ENCODE measurements at places on chromosomes 3 and 15.

GRCh38 chr3:134511500-134511899 lies 25.6 kb downstream of the CEP63 start:
- DNase-seq, result no peak

DNA sequence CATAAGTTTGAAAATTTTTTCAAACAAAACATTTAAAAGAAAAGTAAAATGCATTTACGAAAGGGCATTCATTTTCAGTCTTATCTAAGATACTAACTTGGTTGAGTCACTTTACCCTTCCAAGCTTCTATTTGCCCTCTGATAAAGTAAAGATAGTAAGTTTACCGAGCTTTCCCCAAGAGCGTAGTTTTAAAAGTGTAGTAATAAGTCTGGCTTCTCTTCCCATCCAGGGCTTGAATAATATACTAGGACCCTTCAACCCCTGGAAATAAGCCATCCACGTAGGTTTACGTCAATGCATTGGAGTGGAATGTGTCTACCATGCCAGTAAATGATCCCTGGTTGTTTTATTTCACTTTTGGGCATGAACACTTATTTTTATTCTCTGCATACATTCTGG lies 608.3 kb downstream of the NTRK3 start:
- no peak for DNase-seq

GRCh38 chr3:188283347-188283746 lies 129.4 kb downstream of the LPP start:
- no peak for DNase-seq

DNA sequence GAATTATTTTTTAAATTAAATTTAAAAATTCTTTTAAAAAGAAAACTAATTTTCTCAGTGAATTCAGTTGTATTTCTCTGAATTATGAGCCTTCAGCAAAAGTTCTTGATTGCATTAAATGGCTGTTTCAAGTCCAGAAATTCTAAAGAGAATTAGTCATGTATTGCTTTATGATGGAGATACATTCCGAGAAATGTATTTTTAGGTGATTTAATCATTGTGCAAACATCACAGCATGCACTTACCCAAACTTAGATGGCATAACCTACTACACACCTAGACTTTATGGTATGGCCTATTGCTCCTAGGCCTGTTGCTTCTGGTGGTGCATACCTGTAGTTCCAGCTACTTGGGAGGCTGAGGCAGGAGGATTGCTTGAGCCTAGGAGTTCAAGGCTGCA lies 44.3 kb upstream of the GCNT3 start:
- DNase-seq, result no peak

GRCh38 chr3:195577645-195578177 lies 6.0 kb downstream of the APOD start:
- no peak for DNase-seq

- DNase-seq, result no peak
These were observed 65.9 kb downstream of the SYN2 start for GRCh38 chr3:12070098-12070497.

- DNase-seq, result no peak
These were observed 76.6 kb downstream of the RPL39L start for GRCh38 chr3:187062526-187063177.

- no peak for DNase-seq
These were observed 819.7 kb upstream of the ALCAM start for GRCh38 chr3:104547031-104547430.

- DNase-seq, result no peak
These were observed 748.6 kb upstream of the GBE1 start for GRCh38 chr3:82509951-82510603.

- no peak for DNase-seq
These were observed 1.5 kb upstream of the OR4F15 start for GRCh38 chr15:101810456-101810855.

DNA sequence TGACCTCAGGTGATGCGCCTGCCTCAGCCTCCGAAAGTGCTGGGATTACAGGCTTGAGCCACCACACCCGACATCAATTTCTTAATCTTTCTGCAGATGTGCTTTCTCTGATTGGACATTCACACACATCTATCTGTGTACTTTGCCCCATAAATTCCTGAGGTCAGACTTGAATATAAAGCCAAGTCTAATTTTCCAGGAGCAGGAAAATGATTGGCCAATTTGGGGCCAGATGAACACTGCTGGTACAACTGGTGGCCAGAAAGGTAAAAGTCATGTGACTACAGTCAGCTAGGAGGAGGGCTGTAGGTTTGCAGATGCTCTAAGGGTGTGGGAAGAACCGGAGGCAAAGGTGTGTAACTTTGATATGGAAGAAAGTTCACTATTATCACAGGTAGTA lies 3.2 kb upstream of the RAD51 start:
- DNase-seq, result no peak

DNA sequence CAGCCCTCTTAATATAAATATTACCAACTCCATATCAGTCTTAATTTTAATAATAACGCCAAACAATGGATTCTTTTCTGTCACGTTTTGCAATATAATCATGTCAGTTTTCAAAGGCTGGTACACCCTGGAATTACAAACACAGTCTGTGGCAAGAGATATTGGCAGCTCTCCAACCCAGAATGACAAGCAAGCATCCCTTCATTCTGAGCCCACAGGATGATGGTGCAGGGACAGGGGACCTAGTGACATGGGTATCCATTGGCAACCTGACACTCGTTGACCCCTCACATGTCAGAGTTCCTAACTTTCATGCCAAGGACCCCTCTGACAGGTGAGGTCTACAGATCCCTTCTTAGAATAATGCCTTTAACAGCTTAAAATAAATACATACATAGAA lies 154.5 kb upstream of the TSC22D2 start:
- no peak for DNase-seq

DNA sequence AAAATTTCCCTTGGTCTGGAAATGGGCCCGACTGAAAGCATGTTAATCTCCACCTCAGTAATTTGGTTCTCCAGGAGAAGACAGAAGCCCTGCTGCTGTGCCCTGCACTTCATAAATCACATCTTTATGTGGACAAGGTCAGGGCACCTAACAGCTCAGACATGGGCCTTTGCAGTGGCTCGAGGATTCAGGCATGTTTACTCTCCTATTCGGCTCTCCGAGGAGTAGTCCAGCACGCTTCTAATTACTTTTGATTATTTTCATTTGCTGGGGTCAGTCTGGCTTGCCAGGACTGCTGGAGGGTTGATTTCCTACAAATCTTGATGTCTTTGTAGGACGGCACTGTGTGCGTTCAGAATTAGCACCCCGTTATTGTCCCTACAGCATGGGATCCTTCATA lies 511.2 kb downstream of the MECOM start:
- peak; percentile 41 for DNase-seq

DNA sequence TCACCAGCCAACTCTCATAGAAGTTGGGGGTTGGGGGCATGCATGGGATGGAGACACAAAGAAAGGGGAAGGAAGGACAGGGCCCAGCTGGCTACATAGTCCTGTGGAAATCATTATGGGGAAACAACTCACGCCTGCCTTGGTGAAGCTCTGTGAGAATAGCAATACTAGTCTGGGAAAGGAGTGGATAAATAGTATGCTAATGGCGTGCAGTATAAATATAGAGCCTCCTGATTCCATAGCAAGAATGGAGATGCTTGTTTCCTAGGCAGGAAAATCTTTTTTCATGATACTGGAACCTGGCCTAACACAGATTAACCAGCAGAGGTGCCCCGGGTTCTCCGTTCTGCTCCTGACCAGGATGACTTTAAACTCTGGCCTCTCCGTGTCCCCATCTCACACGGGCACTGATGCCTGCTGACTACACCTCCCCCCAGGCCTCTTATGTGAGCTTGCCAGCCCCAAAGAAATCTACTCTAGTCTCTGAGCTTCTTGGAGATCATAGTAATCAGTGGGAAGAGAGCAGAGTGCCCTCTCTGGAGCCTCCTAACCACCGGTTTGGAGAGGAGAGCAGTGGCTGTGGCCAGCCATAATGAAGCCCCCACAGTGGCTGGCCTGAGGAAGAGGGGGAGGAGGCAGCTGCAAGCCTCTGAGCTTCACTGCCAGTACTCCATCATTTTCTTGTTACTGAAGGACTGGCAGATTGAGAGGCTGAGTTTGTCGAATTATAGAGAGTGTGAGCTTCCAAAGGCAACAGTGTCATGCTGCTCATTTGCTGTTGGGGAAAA lies 355.0 kb upstream of the SEMA6D start:
- no peak for DNase-seq

GRCh38 chr3:31096661-31097395 lies 202.4 kb upstream of the GADL1 start:
- DNase-seq, result no peak

DNA sequence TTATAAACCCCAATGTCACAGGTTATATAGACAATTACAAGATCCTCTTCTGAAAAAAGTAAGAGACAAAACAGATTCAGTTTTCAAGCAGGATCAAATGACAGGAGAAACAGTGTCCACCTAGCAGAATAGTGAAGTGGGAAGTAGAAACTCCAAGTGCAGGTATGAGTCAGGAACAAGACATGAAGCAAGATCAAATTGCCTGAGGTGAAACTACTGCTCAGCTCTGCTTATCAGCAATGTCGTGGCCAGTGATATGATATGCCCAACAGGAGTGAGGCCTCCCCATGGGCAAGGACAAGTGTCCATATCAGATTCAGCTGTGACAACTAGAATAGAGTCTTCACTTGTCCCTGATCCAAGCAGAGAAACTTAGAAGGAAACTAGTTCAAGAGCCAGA lies 100.0 kb downstream of the ZMAT3 start:
- no peak for DNase-seq

GRCh38 chr3:77605865-77606264 lies 566.0 kb downstream of the ROBO2 start:
- no peak for DNase-seq

GRCh38 chr15:34027606-34028005 lies 11.4 kb downstream of the AVEN start:
- no peak for DNase-seq

- no peak for DNase-seq
These were observed 425.2 kb downstream of the ZBTB20 start for GRCh38 chr3:114721864-114722263.

GRCh38 chr3:64410226-64410625 lies 185.0 kb upstream of the PRICKLE2 start:
- DNase-seq, result no peak

GRCh38 chr3:14266361-14266760 lies 87.7 kb downstream of the LSM3 start:
- no peak for DNase-seq

DNA sequence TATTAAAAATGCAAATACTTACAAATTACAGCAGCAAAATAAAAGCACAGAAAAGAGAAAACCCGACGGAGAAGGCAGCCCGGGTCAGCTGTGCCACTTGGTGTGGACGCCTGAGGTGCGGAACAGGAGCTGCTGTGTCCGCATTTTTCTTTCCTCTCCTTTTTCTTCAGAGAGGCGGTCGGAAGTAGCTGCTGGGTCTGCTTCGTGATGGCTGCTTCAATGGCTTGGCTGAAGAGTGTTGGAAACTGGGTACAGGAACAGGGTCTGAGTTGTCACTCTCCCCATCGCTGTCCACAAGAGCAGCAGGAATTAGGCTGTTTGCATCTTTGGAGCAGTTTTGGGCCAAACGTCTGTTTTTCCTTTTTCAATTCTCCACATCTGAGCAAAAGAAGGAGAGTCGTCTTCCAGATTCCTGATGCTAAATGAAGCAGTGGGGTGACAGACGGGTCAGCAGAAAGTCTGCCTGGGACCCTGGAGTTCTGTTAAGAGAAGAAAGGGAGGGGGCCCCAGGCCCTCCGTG lies 53.5 kb upstream of the ARL8B start:
- no peak for DNase-seq

DNA sequence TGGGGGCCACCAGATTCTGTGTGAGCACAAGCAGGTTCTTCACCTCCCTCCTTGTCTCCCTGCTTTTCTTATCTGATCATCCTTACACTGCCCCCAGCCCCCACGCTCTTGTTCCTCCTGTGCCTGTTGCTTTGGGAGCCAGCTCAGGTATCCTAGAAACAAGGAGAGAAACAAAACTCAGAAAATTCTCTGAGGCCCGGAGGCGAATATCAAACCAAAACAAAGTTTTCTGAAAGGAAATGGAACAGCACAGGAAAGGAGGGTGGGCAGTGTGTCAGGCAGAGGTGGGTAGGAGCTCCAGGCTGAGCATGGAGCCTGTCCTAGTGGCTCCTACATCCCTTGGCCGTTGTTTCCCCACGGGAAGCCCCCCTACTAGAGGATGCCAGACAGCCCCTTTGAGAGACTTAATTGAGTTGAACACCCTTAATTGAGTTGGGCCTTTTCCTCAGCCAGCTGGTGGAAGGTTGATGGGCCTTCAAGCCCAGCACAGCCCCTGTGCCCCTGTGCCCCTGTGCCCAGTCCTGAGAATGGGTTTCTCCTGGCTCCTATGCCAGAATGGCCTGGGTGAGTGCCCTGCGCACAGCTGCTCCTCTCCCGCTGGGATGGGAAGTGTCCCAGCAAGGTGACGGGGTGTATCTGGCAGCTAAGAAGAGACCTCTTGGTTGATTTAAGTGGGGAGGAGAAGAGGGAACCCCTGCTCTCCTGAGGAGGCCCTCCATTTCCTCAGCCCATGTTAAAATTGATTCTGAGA lies 22.8 kb upstream of the JMJD7 start:
- DNase-seq, result no peak

GRCh38 chr3:15660055-15660935 lies 58.8 kb downstream of the BTD start:
- DNase-seq, result no peak

DNA sequence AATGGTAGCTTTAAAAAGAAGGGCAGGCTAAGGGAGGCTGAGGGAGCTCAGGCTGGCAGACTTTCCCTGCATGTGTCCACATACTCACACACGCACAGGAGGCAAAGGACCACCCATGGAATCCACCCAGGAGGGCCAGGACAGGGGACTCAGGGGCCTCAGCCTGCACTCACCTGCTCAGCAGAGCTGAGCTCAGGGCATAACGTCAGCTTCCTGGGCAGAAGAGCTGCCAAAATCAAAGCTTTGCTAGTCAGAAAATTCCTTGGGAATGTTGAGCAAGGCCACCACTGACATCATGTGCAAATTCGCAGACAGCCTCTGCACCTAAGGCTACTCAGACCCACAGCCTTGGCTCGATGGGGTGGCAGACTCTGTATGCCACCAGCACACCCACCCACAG lies 16.4 kb upstream of the ALAS1 start:
- no peak for DNase-seq

- DNase-seq, result no peak
These were observed 4.9 kb downstream of the PLOD2 start for GRCh38 chr3:146156095-146156494.

DNA sequence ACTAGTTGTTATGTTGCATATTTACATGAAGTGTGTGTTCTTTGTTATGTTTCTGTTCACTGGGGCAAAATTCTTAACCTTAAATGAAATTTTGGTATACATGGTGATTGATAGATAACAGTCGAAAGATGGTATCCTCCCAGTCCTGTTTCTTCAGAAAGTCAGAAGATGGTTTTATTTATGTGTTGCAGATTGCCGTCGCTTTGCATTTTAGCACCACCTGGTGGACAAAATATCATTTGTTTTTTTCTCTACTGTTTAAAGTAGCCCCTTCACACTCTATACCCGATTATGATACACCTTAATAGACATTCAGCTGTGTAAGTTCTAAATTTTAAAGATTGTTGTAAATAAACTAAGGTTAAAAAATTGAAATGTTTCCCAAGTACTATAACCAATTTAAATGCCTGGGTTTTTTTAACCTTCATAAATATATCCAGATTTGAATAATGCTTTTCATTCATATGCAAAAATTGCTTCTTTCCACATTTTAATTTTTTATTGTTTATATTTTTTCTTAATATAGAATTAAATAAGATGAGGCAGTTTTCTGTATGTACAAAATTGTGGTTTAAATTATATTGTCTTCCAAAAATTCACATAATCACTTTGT lies 152.2 kb downstream of the ALCAM start:
- peak; percentile 36 for DNase-seq
